Coronary artery (tissue), 2 donors: ENCODE measurements at places on chromosomes 3 and 15.

- no peak for DNase-seq
Observed at GRCh38 chr15:58313304-58313703, 118.5 kb upstream of the LIPC start.

- no peak for DNase-seq
Observed at GRCh38 chr3:155102329-155102728, 22.2 kb downstream of the MME start.

DNA sequence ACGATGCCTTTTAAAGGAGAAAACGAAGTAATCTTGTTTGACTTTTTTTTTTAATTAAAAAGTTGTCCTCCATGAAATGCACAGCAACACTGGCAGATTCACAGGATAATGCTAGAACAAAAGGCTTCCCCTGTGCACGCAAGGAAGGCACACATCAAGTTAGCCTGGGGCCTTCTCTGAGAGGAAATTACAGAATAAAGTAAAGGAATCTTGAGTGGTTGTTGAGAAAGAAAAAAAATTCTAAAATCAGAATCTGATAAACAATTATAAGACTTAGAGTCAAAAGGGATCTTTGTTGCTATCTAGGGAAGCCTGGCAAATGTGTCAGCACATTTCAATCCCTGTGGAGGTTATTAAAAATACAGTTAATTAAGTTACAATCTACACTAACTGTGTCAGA is 946.0 kb downstream of the IGSF11 start:
- DNase-seq, result no peak

- no peak for DNase-seq
Observed at GRCh38 chr3:157427901-157428300, 8.7 kb upstream of the PTX3 start.

GRCh38 chr3:129611812-129612533 is 5.5 kb upstream of the PLXND1 start:
- no peak for DNase-seq

DNA sequence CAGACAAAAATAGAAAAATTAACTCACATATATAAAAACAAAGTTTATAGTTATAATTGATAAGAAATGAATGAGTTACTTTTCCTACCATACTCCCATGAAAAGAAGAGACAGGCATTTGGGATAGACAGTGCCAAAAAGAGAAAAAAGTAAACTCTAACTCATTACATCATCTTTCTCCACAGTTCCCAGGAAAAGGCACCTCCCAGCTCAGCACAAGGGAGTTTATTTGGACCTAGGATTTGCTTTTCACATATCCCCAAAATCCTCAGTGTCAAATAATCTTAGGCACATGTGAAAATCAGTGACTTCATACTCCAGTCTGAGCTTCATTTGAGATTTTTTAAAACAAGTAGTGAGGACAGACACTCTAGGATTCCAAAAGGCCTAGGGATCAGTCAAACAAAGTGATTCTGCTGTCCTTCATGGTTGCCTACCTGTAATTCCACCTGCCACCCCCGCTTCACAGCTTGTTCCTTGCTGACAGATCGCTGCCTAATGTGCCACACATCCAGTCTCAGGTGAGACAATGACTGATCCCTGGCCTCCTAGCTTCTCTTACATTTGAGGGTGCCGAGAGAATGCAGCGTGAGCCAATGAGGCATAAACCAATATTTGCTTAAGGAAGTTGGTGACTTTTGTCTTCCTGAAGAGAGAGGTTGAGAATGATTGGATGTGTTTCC is 573.7 kb downstream of the TBL1XR1 start:
- DNase-seq, result no peak

- no peak for DNase-seq
Observed at GRCh38 chr3:111592936-111593335, 2.2 kb downstream of the ZBED2 start.

- no peak for DNase-seq
Observed at GRCh38 chr15:63974021-63974420, 72.3 kb downstream of the DAPK2 start.

GRCh38 chr3:144384241-144384979 is 412.8 kb downstream of the DIPK2A start:
- DNase-seq, result no peak

DNA sequence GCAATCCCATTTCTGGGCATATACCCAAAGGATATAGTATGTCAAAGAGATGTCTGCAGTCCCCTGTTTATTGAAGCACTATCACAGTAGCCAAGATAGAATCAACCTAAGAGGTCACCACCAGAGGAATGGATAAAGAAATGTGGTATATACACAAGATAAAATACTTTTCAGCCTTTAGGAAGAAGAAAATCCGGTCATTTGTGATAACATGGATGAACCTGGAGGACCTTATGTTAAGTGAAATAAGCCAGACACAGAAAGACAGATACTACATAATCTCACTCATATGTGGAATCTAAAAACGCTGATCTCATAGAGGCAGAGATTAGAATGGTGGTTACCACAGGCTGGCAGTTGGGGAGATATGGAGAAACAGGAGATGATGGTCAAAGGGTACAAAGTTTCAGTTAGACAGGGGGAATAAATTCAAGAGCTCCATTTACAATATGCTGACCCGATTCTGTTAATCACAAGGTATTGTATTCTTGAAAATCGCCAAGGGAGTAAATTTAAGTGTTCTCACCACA is 195.8 kb downstream of the MTHFS start:
- no peak for DNase-seq

GRCh38 chr3:44865272-44866035 is 3.7 kb downstream of the TMEM42 start:
- no peak for DNase-seq

GRCh38 chr3:123169930-123170329 is 31.8 kb upstream of the SEC22A start:
- DNase-seq, result no peak

DNA sequence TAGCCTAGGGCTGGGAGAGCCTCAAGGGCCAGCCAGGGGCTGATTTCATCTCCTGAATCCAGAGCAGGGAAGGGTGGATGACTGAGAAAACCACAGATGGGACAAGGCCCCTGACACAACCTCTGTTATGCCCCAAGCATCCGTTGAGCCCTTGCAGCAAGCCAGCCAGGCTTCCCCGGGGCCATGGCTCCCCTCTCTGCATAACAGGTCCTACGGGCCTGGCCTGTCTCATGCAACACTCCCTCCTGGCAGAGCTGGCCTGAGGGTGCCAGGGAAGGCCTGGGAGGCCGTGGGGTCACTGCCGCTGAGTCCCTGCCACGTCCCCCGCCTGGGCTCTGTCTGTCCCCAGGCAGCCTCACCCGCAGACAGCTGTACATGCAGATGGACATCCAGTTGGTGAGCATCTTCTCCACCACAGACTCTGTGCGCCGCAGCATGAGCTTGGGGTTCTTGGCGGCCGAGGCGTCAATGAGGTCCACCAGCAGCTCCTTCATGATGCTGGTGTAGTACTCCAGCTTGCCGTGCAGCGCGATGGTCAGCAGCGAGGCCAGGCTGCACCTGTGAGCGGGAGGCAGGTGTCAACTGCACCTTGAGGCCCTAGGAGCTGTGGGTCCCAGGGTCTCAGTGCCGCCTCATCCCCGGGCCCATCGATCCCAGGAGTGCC is 22.1 kb downstream of the H1-8 start:
- no peak for DNase-seq

GRCh38 chr3:110783541-110783940 is 288.1 kb upstream of the NECTIN3 start:
- DNase-seq, result no peak

DNA sequence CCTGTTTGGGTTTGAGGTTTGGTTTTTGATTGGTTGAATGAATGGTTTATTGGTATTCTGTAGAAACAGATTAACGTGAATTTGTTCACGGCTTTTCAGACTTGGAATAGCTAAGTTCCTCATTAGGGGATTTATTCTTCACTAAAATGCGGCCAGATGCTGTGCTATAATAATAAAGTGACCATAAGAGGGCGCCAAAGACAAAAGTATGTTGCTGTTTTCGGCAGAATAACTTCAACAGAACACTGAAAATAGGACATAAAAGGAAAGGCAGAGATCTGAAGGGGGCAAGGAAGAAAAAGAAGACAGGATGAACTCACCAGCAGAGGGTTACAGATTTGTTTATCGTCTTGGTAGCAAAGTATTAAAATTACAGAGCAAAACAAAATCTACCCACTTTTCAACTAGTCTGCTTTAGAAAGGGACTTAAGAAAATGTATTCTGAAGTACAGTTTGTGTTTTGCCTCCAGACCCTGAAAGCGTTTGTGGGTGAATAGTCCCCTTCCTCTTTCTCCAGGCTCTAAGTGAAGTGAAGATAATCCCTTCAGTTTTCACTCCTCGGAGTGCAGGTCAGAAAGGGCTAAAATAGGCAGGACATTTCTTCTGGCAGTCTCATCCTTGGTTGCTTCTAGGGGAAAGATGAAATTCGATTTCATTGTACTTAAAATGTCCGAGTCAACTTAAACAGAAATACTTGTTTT is 147.6 kb downstream of the IL20RB start:
- DNase-seq, result no peak

- DNase-seq, result no peak
Observed at GRCh38 chr15:66657185-66658020, 44.6 kb upstream of the SMAD6 start.

- no peak for DNase-seq
Observed at GRCh38 chr15:91956026-91956723, 102.7 kb downstream of the SLCO3A1 start.

- no peak for DNase-seq
Observed at GRCh38 chr3:36364260-36364659, 16.0 kb upstream of the STAC start.

GRCh38 chr15:39106950-39107349 is 473.9 kb upstream of the THBS1 start:
- DNase-seq, result no peak

DNA sequence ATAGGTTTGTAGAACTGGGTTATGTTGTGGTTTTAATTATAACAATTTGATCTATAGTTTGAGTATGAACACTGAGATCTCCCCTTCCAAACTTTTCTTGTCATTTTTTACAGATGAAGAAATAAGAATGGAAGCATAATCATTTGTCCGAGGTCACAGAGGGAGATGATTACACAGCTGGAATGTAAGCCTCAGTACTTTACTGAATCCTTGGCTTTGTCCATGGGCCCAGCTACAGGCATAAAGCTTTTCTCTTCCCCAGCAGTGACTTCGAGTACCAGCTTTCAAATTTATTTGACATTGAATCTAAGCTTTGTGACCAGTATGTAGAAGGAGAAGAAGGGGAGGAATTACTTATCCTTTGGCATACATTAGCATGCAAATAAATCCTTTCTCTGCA is 80.9 kb upstream of the DCBLD2 start:
- DNase-seq, result no peak

GRCh38 chr3:187101184-187102072 is 37.9 kb downstream of the RPL39L start:
- peak; percentile 80 for DNase-seq

- no peak for DNase-seq
Observed at GRCh38 chr3:62011666-62012065, 361.7 kb downstream of the FEZF2 start.

DNA sequence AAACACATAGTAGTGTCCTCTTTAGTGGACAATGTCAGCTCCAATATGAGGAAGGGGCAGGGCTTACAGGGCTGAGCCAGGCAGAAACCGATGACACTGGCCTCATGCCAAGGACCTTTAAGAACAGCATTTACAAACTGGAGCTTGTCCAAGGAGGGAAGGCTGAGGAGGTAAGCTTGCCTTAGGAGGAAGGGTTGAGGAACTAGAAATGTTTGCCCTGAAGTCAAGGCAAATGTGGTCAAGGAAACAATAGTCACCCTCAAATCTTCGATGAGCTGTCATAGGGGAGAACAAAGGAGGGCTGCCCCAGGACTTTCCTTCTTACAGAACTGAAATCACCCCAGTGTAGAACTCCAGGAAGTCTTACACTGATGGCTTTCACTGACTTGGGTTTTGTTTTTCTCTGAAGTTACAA is 136.4 kb downstream of the LIPC start:
- DNase-seq, result no peak

- DNase-seq, result no peak
Observed at GRCh38 chr15:35288580-35288979, 203.5 kb upstream of the NANOGP8 start.

- no peak for DNase-seq
Observed at GRCh38 chr15:70432924-70433495, 330.3 kb downstream of the UACA start.

GRCh38 chr3:69248436-69248835 is 126.0 kb upstream of the LMOD3 start:
- no peak for DNase-seq

DNA sequence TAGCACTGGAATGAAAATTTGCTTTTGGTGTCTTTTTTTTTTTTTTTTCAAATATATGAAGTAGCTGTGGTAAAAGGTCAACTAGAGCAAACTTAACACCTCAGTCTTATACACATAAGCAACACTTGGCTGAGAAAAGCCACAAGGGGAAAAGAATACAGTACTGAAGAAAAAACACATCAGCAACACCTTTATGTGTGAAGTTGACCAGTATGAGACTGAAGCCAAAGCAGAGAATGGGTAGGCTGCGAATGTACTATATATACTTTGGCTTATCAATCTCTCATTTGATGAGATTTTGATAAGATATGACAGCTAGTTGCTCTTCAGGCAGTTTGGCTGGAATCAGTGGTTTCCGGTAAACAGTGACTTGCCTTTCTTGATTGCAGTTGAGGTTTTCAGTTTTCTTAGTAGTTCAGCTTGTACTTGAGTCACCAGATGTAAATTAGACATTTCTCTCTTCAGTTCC is 22.0 kb upstream of the ZCWPW2 start:
- no peak for DNase-seq

DNA sequence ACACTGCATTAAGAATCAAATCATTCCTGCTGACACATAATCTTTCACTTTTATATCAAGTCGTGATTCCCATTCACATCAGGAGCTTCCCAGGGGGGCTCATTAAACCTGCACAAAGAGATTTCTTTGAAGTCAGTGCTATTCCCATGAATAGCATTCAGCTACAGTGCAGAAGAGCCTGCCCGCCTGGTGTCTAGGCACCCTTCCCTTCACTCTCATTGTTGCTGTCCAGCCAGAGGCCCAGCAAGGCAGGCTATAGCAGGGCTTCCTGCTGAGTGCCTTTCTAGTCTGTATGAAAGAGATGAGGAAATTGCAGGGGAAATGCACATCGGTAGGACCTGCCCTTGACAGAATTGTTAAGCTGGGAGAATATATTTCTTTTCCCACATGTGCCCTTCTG is 4.5 kb upstream of the GJD2 start:
- no peak for DNase-seq

DNA sequence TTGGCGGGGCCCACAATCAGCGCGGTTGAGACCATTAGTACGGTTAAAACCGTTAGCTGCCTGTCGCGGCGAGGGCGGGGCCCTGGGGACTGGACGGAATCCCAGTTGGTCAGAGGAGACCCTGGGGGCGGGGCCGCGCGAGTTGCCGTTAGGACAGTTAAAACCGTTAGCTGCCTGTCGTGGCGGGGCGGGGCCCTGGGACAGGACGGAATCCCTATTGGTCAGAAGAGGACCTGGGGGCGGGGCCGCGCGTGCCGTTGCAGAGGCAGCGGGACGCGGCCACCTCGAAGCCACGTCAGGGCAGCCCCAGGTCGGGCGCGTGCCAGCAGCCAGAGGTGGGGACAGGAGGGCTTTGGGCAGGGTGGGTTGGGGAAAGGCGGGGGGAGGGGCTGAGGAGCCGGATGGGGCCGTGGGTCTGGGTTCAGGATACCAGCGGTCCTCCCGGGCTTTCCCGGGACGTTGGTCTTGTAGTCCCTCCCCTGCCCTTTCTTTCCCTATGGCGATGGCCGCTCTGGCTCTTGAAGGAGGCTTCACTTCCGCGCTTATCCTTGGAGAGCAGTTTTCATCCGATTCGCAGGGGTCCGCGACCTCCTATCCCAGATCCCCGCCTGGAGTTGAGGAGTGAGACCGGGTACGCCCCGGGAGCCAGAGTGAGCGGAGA is 28.0 kb downstream of the KLHDC8B start:
- DNase-seq, result peak; percentile 93
